Body of pancreas (tissue), 4 donors: ENCODE measurements at places on chromosomes 7 and 10.

- DNase-seq: no peak
These were observed 19.4 kb downstream of the GSTO2 start for GRCh38 chr10:104288355-104288754.

GRCh38 chr10:110872984-110873923 lies 1.5 kb downstream of the PDCD4 start:
- DNase-seq: no peak

GRCh38 chr10:44233561-44234482 lies 151.1 kb downstream of the CXCL12 start:
- DNase-seq: no peak

DNA sequence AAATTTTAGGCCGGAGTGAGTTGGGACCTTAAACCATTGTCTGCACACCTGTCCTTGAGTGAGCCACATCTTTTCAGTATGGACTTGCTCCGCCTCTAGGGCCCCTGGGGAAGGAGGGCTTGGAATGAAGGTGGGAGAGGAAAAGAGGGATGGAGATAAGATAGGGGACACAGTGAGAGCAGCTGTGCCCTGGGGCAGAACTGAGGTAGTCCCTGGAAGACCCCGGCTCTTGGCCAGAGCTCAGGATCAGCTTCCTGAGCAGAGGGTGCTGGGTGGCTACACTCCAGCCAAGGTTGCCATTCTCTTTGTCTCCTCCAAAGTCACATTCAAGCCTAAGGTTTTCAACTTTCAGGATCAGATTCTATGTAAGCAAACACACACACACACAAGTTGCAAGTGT lies 82.0 kb downstream of the MKI67 start:
- no peak for DNase-seq

GRCh38 chr10:84391326-84391725 lies 62.9 kb downstream of the CCSER2 start:
- DNase-seq: no peak

DNA sequence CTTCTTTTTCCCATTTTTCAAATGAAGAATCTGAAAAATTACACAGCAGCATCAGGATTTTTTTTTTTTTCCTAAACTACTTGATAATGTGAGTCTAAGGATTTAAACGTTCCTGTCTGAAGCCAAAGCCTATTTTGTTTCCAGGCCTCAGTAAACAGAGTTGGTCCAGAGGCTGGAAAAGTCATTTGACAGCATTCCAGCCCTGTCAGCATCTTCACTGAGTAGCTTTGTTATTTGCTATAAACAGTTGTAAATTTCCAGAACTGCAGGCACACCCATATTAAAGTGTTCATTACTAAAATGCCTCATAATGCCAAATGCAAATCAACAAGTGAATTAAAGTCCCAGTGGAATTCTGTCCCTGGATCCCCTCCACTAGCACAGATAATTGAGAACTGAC lies 35.5 kb upstream of the KMT2E start:
- no peak for DNase-seq

DNA sequence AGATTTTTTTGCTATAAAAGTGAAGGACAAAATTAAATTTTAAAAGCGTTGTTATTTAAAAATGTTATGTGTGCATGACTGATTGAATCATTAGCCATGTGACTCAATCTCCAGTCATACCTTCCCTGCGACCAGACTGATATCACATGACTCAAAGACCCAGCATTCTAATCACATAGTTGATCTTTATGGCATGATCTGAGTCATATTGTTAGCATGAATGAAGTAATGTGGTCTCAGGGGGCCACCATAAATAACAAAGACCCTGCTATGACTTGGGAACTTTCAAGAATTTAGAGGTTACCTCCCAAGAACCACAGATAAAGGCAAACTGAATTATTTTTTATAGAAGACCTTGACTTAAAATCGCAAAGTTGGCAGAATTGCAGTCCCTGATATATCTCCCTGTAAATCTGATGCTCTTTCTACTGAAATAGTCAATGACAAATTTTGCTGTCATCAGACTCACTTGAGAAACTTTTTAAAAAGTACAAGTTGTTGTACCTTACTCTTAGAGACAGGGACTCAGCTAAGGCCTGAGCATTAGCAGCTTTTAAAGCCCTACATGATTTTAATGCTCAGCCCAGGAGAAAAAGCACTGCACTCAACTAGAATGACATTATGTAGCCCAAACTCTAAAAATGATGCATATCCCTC lies 717.3 kb downstream of the XPNPEP1 start:
- no peak for DNase-seq

- no peak for DNase-seq
These were observed 327.2 kb downstream of the KCNMA1 start for GRCh38 chr10:77310288-77310840.

GRCh38 chr7:23471106-23471859 lies 992 bp upstream of the IGF2BP3 start:
- DNase-seq: no peak

DNA sequence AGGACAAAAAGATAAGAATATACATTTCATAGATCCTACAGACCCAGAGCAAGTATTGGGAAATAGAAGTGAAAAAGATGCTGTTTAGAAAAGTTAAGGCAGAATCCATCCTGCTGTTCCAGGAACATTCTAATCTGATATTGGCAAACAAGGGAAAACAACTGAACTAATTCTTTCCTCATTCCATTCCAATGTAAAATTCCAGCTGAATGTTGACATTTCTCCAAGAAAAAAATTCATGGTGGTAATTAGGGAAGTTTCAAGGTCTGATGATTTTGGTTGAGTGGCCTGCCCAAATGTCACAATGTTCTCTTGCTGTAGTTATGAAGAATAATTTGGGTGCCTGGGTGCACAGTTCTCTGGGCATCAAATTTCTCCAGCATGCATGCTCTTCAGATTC lies 15.2 kb downstream of the PIP start:
- no peak for DNase-seq

- no peak for DNase-seq
These were observed 69.1 kb downstream of the TFPI2 start for GRCh38 chr7:93821463-93821862.

- DNase-seq: no peak
These were observed 31.8 kb upstream of the ELFN1 start for GRCh38 chr7:1638215-1638661.

DNA sequence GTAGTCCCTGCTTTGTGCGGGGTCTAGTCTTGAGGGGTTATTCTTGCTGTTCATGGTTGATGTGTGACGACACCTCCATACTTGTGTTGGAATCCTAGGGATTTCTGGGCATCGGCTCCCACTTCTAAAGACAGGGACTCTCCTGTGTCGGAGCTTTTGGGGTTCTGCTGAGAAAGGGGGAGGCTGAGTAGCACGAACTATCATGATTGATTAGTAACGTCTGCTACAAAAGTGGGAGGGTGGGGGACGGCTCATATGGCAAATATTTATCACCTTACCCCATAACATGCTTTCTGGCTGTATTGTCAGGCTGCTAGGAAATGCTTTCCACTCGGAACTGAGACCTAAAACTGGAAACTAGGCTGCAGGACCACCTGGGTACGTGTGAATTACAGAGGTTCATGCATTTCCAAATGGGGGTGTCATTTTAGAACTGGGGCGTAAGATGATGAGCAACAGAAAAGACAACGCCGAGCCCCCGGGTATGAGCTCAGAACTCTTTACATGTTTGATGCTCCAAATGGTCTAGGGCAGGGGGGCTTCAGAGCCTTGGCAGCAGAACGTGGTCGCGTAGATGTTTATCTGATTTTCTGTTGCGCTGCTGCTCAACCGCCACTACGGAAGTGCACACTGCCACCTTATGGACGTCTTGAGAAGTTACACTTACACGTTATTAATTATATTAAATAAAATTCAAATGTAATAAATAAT lies 15.1 kb upstream of the NME8 start:
- DNase-seq: peak; percentile 27

GRCh38 chr7:122546496-122546895 lies 152.4 kb downstream of the RNF133 start:
- DNase-seq: no peak

GRCh38 chr10:107692072-107692471 lies 527.6 kb upstream of the SORCS1 start:
- no peak for DNase-seq

DNA sequence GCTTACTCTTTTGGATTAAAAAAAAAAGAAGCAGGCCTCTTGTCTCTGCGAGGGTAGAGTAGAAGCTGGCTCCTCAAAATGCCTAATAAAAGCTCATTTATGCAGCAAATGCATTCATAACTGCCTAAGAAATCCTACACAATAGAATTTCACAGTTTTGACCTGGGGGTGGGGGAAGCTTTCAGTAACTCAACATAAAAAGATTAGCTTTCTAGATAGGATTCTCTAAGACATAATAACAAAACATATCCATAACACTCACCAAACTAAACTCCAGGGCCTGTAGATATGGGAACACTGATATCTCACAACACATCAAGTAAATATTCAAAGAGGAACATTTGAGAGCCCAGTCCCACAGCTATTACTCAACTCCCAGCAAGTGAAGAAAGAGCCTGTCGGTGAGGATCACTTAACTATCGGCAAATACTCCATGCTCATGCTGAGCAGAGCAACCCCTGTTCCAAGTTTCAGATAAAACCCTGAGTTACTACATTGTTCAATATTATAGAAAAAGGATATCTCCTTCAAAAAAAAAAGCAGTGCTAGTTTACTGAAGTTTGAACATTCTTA lies 88.1 kb downstream of the COBL start:
- DNase-seq: no peak

GRCh38 chr10:117382861-117383260 lies 7.6 kb upstream of the PDZD8 start:
- no peak for DNase-seq

DNA sequence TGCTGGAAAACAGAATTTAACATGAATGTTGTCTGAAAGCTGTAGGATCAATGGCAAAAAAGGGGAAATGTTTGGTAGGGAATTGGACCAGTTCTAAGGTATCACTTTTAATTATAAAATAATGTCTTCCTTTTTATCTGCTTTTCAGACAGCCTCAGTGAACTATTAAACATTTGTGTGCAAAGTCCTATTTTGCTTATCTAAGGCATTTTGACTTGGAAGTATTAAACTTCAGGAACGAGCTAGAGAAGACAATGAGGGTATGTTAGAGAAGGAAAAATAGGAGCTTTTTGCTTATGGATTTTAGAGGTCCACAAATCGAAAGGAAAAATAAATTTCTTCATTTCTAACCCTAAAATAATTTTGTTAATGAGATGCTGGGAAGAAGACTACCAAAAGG lies 63.3 kb downstream of the PODXL start:
- no peak for DNase-seq

GRCh38 chr7:35258125-35258867 lies 4.4 kb upstream of the TBX20 start:
- DNase-seq: no peak

DNA sequence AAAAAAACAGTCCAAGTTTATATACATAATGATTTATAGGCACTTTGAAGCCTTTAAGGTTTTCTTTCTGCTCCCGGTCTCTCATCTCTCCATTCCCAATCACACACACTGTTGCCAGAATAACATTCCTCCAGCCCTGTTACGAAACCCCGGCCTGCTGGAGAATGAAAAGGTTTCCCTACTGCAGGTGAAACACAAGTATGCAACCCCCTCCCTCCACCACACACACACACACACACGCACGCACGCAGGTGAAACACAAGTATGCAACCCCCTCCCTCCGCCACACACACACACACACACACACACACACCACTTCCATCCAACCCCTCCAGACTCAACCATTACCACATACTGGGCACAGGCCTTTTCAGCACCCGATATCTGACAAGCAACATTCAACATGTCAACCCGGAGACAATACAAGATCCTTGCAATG lies 87.5 kb downstream of the PARD3 start:
- DNase-seq: peak; percentile 55

- DNase-seq: no peak
These were observed 74.9 kb upstream of the NRBF2 start for GRCh38 chr10:63058236-63058635.

- peak; percentile 83 for DNase-seq
These were observed 52.3 kb upstream of the ENO4 start for GRCh38 chr10:116796910-116797513.

DNA sequence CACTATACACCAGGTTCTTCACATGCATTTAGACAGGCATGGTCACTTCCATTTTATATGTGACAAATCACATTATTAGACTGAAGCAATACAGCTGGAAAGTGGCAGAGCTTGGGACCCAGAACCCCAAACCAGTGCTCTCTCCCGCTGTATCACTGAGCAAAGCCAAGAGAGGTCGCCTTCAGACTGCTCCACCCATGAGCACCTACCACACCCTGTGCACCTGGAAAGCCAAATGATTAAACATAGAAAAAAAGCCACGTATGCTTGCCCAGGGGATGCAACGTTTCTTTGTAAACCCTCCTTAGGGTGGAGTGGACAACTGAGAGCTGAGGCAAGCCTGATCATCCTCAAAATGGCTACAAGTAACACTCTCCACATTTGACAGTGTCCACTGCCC lies 72.5 kb downstream of the CCDC6 start:
- DNase-seq: no peak

GRCh38 chr10:132429281-132430230 lies 32.6 kb downstream of the PWWP2B start:
- peak; percentile 58 for DNase-seq

- DNase-seq: peak; percentile 12
These were observed 102.4 kb upstream of the LRGUK start for GRCh38 chr7:134024739-134025138.

DNA sequence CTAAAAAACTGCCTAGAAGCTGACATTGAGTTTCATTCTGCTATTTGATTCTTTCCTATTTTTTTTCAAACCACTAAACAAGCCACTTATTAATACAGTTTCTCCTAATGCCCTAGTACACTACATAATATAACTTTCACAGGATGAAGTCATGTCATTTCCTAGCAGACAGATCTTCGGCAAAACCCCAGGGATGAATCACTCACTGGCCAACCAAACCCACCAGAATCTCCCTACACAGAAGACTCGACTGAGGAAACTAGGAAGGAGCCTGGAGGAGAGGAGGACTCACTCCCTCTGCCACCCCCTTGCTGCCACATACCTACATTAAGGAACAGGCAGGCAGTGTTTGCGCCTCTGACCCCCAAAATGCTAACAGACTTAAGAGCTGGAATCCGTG lies 33.4 kb downstream of the XPNPEP1 start:
- DNase-seq: no peak

DNA sequence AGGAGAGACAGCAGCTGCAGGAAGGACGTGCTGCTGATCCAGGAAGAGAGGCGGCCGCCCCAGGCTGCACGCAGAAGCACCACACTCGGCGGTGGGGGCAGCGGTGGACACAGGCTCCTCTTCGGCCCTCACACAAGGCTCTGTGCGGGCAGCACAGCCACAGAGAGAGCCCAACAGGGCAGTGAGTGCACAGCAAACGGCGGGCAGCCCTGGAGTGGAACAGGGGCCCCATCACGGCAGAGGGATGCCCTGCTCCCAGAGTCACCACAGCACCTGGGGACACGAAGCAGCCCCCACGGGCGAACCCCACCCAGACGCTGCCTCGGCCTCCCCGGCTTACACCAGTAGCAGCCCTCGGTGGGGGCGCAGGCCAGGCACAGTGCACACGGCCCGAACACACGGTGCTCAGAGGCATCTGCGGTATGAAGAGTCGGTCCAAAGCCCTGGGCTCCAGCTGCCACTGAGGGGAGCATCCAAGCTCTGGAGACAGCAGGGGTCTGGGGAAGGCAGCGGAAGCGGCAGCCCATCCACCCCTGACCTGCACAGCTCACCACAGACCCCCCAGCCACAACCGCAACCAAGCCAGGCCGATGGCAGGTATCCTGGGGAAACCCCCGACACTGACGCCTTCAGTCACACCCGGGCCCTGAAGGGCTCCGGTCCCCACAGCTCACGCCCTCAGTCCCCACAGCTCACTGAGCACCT lies 16.8 kb downstream of the NUDT1 start:
- DNase-seq: no peak
